ENCODE measurements at places on chromosomes 11 and 22.

- DNase-seq: no peak
Measured at GRCh38 chr22:25750569-25751173, 8.7 kb downstream of the MYO18B start.

- DNase-seq: no peak
Measured at GRCh38 chr11:121250843-121251242, 41.7 kb upstream of the SC5D start.

- no peak for DNase-seq
Measured at GRCh38 chr11:83249972-83250593, 36.1 kb downstream of the CCDC90B start.

GRCh38 chr11:66956689-66957290 lies 1.4 kb downstream of the PC start:
- peak; percentile 57 for DNase-seq

DNA sequence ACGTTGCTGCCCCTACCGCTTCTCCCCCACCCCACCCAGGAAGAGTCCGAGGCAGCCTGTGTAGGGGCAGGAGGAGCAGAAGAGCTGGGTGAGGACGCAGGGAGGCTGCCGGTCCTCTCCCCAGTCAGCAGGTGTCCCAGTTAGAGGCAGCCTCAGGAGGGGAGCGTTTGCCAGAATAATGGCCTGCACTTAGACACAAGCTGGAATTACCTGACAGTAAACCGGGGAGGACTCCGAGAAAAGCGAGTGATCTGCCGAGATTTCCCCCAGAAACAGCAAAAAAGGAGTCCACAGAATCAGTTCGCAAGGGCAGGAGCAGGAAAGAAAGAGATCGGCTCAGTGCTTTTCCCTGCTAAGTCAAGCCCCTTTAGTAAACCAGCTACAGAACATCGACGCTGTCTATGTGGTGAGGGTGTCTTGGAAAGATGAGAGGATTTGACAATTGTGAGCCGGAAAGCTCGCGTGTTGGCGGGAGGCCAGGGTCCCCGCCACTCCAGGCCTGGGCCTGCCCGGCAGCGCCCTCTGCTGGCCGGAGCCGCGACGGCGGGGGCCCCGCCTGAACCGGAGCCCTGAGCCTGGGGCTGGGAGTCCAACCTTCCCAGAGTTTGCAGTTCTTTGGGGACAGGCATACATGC lies 17.7 kb upstream of the THRSP start:
- DNase-seq: peak; percentile 64

DNA sequence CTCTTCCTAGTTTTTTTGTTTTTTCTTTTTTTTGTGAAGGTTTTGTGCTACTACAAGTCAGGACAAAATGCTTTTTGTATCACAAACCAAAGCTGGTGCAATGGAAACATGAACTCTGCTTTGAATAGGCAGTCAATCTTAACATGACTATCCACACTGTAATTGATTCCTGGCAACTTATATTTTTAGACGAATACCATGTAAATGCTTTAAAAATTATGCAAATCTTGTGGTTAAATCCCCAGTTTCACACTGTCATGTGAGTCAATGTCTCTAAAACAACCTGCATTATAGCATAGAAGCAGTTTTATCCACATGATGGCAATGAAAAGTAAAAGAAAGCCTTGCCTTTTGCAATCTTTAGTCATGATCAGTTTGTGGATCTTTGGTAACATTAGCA lies 8.9 kb downstream of the TRPC6 start:
- no peak for DNase-seq

DNA sequence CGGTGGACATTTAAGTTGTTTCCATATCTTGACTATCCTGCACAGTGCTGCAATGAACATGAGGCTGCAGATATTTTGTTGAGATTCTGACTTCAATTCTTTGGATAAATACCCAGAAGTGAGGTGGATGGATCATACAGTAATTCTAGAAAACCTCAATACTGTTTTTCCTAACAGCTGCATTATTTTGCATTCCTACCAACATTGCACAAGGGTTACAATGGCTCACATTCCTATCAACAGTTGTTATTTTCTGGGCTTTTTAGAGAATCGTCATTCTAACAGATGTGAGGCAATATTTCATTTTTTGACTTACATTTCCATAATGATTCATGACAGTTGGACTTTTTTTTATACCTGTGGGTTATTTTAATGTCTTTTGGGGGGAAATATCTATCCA lies 716.9 kb upstream of the ANO3 start:
- DNase-seq: no peak

GRCh38 chr11:44564670-44565210 lies 723 bp upstream of the CD82 start:
- no peak for DNase-seq

- DNase-seq: no peak
Measured at GRCh38 chr11:39249566-39250365, 2209.7 kb downstream of the LRRC4C start.

- no peak for DNase-seq
Measured at GRCh38 chr11:46075168-46075567, 46.1 kb downstream of the PHF21A start.

- no peak for DNase-seq
Measured at GRCh38 chr11:36724742-36725385, 126.8 kb upstream of the RAG2 start.

DNA sequence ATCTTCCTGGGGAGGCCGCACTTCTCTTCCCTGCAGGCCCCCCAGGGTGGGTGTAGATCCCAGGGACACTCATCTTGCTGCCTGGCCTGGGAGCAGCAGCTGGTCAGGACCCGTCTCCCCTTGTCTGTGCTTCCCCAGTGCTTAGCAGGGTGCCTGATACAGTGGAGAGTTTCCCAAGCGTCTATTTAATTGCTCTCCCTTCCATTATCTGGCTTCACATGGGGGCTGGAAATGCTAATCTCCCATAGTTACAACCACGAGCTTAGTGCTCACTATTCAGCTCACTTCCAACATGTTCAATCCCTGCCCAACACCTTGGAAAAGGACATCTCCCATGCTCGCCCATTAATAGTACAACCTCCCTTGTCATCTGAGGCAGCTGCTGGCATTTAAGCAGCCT lies 100.5 kb downstream of the DSCAML1 start:
- DNase-seq: no peak

DNA sequence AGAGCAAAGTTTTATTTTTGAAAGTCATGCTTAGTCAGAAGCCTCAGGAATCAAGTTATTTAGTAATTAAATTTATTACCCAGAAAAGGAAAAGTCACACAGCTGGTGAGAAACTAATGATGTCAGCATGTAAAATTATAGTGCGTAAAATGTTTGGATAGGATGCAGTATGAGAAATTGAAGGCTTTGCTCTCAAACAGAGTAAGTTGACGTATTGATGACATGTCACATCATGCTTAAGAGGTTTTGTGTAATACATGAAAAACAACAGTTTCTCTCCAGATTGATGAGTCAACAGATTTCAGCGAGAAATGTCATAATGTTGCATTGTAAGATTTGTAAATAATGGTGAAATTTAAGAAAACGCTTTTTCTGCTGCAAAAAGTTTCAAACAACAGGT lies 769.8 kb downstream of the METTL15 start:
- DNase-seq: no peak

GRCh38 chr11:1639102-1639620 lies 9.6 kb downstream of the KRTAP5-5 start:
- DNase-seq: no peak

- no peak for DNase-seq
Measured at GRCh38 chr11:78450866-78451265, 33.2 kb upstream of the GAB2 start.

- DNase-seq: no peak
Measured at GRCh38 chr11:68381716-68382115, 69.3 kb downstream of the LRP5 start.

- no peak for DNase-seq
Measured at GRCh38 chr11:12809864-12810567, 135.8 kb downstream of the TEAD1 start.

DNA sequence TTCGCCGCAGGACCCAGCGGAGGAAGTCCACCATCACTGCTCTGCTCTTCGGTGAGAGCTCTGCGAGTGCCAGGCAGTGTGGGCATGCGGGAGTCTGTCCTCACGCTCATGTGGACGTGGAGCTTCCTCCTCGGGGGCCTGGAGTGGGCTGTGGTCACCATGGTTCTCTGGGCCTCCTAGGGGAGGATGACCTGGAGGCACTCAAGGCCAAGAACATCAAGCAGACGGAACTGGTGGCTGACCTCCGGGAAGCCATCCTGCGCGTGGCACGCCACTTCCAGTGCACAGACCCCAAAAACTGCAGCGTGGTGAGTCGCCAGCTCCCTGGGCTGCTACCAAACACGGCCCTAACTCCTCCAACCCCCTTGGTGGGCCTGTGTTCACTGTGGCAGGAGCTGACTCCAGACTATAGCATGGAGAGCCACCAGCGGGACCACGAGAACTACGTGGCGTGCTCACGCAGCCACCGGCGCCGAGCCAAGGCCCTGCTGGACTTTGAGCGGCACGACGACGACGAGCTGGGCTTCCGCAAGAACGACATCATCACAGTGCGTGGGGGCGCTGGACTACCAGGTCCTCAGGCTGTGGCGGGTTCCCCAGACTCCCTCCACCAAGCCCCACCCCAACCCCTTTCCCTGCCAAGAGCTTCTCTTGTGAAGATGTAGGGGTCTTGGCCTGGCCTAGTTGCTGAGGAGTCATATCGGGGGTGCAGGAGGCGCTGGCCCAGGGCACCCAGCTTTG lies 36.8 kb downstream of the SGSM3 start:
- DNase-seq: no peak

DNA sequence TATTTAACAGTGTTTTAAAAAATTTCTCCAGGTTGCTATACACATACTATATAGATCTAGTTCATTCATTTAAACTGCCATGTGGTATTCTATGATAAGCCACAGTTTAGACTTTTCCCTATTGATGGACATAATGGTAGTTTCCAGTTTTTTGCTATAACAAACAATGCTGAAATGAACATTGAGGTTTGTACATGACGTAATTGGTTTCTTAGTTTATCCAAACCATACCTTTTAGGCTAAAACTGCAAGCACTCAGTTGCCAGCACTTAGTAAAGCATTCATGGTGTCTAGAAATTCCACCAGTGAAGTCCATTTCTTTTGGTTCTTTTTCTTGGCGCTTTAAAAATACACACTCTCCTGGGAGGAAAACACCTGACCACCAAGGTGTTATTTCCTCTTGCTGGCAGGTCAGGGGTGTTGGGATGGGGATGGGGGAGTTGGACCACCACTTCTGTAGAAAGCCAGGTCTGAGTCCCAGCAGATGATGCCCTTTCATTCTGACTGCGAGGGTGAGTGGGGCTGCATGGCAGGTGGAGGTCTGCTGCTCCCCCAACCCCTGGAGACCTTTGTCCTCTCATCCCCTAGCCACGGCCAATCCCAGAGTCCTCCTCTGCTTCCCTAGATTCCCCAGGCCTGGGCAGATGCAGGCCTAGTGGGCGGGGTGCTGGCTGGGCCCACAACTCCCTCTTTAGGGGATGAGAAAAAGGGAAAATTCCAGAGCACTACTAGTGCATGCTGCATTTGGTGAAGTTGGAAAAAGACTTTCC lies 41.1 kb downstream of the C11orf91 start:
- no peak for DNase-seq

GRCh38 chr11:10938231-10938630 lies 80.4 kb upstream of the ZBED5 start:
- no peak for DNase-seq

DNA sequence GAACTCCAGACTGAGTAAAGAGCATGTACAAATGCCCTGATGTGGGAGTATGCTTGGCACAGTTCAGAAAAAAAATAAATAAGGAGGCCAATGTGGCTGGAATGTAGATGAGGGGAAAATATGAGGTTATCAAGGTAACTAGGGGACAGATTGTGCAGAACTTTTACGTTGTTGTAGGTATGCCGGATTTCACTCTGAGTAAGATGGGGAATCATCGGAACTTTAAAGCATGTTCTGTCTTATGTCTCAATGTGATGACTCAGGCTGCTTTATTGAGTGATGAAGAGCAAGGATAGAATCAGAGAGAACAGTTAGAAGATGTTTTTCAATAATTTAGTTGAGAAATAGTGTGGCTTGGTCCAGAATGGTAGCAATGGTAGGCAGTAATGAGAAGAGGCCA lies 130.4 kb downstream of the C11orf87 start:
- no peak for DNase-seq

DNA sequence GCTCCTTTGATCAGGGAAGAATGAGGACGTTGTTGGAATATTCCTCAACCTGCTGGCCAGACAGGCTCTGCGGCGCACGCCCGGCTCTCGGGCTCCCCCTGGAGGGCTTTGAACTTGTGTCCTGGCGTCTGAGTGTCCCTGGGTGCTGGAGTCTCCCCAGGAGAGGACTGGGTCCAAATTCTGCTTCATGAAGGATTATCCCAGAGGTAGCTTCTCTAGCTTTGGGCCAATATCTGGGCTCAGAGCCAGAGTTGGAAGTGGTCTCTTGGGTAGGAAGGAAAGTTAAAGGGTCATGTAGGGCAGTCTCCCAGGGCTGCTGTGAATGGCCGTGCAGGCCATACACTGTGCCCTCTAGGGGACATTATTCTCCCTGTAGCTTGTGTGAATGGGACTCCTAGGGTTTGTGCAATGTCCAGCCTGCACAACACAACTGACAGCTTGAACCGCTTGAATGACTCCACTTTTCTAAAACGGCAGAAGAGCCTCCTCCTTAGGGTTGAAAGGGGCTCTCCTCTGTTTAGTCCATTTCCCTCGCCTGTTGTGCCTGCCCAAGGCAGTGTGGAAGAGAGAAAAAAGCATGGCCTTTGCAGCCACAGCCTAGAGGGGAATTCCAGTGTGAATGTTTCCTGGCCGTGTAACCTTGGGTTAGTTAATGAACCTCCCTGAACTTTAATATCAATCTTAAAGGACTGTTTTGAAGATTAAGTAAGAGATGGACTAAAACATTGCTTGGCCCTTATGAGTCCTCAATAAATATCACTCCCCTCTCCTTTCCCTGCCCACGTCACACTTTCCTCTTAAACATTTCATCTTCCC lies 111.2 kb upstream of the THY1 start:
- DNase-seq: peak; percentile 51

DNA sequence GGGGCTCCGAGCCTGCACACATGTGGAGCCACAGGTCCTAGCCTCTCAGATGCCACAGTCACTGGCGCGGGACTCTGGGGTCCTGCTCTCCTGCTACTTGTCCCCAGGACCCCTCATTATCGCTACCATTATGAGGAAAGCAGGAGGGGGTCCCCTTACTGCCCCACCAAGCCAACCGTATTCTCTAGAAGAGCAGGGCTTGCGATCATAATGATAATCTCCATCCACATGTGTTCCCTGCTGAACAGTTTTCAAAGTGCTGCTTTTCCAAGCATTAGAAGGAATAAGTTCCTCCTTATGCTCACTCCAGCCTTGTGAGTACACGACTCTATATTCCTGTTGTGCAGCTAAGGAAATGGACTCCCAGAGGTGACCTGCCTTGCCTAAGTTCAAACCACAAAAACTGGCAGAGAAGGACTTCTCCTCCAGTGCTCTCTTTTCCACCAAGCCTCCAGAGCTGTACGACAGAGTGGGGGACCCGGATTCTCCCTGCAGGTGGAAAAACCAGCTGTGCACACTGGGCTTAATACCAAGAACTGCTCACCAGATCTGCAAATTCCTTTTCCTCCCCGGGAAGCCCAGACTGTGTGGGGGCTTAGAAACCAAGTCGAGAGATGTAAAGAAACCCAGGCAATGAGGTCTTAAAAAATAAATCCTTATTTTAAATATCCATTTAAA lies 92.8 kb upstream of the DRD2 start:
- DNase-seq: no peak
